Activated CD8-positive, alpha-beta memory T cell treated with anti-CD3 and anti-CD28 coated beads for 1 hour (primary cell): ENCODE measurements at places on chromosomes 7 and 10.

- no peak for DNase-seq
Observed at GRCh38 chr7:144786522-144786921, 49.3 kb downstream of the TPK1 start.

- no peak for DNase-seq
Observed at GRCh38 chr7:77396894-77397547, 19.1 kb downstream of the GSAP start.

DNA sequence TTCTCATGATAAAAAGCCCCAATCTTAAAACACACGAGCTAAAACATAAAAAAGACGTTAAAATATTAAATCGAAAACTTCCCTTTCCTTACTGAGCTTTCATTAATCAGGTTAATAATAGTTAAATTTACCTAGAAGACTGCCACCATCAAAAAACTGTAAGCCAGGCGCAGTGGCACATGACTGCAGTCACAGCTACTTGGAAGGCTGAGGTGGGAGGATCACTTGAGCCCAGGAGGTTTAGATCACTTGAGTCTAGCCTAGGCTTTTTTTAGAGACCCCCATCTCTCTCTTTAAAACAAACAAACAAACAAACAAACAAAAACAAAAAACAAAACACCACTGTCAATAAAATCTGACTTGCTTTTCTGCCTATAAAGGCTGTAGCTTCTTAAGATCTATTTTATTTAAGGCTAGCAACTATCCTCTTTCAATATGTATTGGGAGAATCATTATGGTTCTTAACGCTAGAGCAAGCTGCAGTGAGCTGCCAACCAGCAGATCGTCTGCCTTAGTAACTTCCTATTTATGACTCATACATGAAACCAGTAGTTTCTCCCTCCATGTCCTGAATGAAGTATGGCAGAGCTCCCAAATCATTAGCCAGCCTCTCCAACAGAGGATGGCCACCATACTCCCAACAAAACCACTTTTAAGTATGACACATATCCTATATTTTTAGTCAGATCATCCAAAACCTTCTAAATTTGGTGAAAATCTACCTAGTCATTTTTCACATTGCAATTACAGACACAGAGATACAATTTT, 163.7 kb downstream of the SRPK2 start:
- no peak for DNase-seq

GRCh38 chr10:122293961-122294380, 22.9 kb downstream of the BTBD16 start:
- no peak for DNase-seq

DNA sequence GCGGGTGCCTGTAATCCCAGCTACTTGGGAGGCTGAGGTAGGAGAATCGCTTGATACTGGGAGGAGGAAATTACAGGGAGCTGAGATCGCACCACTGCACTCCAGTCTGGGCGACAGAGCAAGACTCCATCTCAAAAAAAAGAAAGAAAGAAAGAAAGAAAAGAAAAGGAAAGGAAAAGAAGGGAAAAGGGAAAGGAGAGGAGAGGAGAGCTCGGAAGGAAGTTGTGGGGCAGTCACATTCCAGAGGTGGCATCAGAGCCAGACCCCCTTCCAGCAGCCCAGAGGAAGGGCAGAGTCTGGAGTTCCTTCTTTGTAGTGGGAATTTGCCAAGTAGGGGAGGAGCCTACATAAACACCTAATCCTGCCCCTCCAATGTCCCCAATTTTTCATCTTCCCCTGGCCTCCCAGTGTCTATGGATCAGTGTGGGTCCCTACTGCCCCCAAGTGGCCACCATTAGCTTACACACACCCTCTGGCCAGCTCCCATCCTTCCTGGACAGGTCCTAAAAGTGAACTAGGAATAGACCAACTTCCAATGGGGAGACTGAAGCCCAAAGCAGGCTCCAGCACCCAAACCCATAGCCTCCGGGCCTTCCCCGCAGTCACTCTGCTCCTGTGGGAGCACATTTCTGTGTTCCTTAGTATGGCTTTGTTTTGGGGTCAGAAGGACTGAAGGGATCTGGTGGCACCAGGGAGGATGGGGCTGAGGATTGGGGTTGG, 39.6 kb upstream of the HSPB1 start:
- DNase-seq = no peak

GRCh38 chr7:134154581-134155130, 27.5 kb downstream of the LRGUK start:
- DNase-seq = no peak

DNA sequence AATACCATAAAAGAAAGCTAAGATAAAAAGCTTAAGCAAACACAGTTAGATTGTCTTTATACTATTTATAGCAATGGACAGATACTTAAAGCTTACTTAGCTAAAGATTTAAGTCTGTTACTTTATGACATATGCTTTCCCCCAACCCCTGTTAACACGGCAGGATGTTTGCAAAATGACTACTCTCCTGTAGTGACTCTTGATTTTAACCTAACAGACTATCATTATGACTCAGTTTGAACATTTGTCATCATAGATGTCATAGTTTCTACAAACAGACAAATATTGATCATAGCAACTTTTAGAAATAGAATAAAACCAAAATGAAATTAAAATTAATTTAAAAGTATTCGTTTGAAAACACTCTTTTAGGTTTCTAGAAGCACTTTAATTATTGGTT, 7.8 kb upstream of the COMMD3 start:
- DNase-seq = no peak

DNA sequence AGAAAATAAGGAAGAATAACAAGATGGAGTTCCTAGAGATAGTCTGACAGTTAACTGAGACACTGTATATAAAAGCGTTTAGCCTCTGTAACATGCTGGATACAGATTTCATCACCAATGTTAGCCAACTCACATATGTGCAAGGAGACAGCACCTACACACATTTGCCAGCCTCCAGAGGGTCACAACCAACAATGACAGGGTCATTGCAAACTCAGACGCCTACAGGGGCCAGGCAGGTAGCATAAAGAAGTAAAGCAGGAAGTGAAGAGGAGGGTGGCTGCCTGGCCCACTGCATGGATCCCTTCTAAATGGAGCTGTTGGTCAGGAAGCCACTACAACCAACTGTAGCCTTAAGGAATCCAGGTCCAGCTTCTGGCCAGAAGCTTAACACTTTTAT, 50.4 kb downstream of the NRAP start:
- DNase-seq = no peak
